ENCODE measurements at places on chromosomes 16 and 17. TPM values are rescaled to one million over a fixed set of nuclear protein-coding genes. Genes with fewer than 3 reads are reported as not detected.

DNA sequence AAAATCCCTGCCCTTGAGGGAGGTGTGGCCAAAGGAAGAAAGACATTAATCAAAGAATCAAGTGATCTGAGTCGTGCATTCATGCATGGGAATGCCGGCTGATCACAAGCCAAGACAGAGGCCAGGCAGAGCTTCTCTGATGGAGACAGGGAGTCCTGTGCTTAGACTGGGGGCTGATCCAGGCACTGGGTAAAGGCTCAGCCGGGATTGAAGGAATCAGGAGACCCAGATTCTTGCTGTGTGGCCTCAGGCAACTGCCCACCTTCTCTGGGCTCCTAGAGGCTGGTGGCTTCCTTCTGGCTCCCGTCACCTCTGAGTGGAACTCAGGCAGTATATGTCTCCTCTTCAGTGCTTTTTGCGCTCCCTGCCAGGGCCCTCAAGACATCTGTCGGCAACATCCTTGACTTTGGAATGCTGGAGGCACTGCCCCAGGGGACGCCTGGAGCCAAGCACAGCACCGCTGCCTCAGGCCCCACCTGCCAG is 17.7 kb downstream of the RAI1 start:
- DNase-seq, result no peak

DNA sequence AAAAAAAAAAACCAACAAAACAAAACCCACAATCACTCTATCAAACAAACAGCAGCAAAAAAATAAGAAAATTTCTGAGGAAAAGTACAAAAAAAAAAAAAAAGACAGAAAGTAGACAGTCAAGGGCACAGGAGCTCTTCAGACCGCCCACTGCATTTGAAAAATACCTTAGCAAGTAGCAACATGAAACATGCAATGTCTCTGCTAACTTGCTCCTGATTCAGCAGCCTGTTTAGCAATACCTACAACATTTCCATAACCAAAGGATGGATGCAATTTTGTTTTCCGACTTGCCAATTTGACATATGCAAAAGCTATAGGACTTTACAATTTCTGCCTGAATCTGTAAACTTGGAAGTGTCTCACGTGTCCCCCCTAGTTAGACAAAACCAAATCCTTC is 57.4 kb downstream of the SYNRG start:
- no peak for DNase-seq

- peak; percentile 50 for DNase-seq
Measured at GRCh38 chr17:1714980-1715802, 5.0 kb upstream of the TLCD2 start.

DNA sequence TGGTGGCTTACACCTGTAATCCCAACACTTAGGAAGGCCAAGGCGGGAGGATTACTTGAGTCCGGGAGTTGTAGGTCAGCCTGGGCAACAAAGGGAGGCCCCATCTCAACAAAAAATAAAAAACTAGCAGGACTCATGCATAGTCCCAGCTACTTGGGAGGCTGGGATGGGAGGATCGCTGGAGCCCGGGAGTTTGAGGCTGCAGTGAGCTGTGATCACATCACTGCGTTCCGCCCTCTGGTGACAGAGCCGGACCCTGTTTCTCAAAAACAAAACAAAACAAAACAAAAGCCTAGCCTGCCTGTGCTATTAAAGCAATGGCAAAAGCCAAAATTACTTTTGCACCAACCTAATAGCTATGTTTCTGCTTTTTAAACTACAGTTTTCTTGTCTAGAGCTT is 1.5 kb downstream of the FCSK start:
- no peak for DNase-seq

GRCh38 chr17:64504769-64505339 is 1.2 kb downstream of the DDX5 start:
- no peak for DNase-seq

Gene GSDMA
- total RNA-seq, result 0.26 TPM

Gene MPP3
- total RNA-seq, result not detected

Gene KCNJ12
- not detected for total RNA-seq

All from activated naive CD8-positive, alpha-beta T cell treated with anti-CD3 and anti-CD28 coated beads, Interleukin-2, amount 10 ng/mL, durations not matched to agents 7 days and 5 days (primary cell).